ENCODE measurements at places on chromosomes 16 and 17.
A peak's percentile ranks its signal among the peaks of the same experiment; 100 is the strongest.

DNA sequence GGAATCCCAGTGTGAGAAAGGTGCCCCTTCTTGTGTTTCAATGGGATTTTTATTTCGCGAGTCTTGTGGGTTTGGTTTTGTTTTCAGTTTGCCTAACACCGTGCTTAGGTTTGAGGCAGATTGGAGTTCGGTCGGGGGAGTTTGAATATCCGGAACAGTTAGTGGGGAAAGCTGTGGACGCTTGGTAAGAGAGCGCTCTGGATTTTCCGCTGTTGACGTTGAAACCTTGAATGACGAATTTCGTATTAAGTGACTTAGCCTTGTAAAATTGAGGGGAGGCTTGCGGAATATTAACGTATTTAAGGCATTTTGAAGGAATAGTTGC is 567 bp downstream of the UBB start:
- no peak for DNase-seq

- DNase-seq = peak; percentile 61
These were observed at the start of gene NTN1 for GRCh38 chr17:9021158-9021991. Gene NTN1 (plus strand): TSS chr17:9021510. CDS start chr17:9022374, 864 bp downstream.

DNA sequence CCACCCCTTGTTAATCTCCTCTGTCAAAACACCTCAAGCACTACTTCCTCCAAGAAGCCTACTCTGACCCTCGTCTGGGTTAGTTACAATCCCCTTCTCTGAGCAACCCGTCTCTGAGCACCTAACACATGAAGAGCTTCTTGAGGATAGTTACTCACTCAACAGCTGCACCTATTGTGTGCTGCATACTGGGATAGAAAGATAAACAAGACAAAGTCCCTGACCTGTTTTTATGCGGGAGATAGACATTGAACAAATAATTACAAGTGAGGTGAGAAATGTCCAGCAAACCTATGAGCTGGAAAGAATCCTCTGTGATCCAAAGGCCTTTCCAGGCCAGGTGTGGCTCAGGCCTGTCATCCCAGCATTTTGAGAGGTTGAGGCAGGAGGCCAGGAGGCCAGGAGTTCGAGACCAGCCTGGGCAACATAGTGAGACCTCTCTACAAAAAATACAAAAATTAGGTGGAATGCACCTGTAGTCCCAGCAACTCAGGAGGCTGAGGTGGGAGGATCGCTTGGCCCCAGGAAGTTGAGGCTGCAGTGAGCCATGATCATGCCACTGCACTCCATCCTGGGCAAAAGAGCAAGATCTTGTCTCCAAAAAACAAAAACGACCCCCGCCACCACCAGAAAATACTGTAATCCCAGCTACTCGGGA is 5.5 kb upstream of the ZNF771 start:
- no peak for DNase-seq

GRCh38 chr17:77455111-77455890 is 314.5 kb downstream of the SEC14L1 start:
- DNase-seq = no peak

DNA sequence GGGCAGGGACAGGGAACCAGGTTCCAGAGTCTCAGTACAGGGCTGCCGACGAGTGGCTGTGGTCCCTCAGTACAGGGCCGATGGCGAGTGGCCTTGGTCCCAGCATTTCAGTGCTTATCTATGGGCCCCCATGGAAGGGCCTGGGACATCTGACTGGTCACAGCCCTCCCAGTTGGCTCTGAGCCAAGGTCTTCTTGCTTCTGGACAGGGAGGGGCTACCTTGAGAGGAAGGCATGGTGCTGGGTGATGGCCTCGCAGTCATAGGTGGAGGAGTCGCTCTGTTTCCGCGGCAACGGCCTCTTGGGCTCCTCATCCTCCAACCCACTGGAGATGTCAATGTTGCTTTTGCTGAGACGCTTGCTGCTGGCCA is 32.5 kb downstream of the PIMREG start:
- DNase-seq = no peak

GRCh38 chr16:85860413-85861094 is 38.4 kb upstream of the IRF8 start:
- no peak for DNase-seq

DNA sequence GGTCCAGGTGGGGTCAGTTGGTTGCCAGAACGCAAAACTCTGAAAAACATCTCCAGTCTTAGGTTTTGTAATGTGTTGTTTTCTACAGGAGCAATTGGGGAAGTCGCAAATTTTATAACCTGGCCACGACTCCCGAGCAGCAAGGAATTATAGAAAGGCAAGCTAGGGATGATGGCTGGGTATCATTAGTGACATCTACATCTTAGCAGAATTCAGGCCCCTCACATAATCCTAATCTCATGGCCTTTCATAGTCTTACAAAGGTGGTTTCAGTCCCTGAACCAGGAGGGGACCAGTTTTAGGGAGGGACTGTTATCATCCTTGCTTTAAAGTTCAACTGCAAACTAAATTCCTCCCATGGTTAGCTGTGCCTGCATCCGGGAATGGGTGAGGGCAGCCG is 117.9 kb downstream of the RPTOR start:
- no peak for DNase-seq

- no peak for DNase-seq
These were observed 29.0 kb upstream of the RNPS1 start for GRCh38 chr16:2296661-2297505.

DNA sequence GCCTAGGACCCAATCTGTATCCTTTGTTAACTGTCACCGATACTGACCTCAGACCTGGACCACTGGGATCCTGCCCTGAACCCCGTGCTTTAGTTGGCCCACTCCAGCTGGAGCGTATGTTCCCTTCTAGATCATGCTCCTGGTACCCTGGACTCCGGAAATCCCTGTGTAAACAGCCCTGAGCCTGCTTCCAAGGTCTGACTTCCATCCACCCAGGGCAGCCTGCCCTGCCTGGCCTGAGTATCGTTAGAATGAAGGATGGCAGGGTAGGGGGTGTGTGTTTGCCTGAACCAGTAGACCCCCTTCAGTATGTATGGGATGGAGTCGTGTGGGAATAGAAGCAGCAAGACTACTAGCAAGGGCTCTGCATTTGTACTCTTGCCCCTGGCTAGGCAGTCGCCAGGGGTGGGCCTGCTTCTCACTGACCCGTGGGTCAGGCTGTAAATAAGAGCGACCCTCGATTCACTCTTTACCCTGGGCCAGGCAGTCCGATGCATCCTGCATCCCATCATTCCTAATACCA is 691 bp upstream of the TMEM98 start:
- no peak for DNase-seq

GRCh38 chr17:1779571-1780131 is 17.8 kb downstream of the SERPINF1 start:
- DNase-seq = no peak

DNA sequence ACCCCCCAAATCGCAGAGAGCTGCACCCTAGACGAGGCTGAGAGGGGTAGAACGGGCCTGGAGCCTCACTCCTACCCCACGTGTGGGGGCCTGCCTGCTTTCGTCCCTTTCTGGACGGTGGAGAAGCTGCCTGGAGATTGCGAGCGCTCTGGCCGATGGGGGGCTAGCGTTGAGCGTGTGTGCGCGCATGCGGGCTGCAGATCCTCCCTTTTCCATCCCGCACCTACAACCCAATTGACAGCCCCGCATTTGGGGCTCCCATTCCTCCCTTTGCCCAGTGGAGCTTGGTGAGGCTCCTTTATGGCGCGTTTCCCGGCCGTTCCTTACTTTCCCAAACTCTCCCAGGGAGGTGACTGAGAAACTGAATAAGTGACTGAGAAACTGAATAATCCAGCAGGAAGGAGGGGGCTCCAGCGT is 907 bp upstream of the ESRP2 start:
- DNase-seq = no peak

DNA sequence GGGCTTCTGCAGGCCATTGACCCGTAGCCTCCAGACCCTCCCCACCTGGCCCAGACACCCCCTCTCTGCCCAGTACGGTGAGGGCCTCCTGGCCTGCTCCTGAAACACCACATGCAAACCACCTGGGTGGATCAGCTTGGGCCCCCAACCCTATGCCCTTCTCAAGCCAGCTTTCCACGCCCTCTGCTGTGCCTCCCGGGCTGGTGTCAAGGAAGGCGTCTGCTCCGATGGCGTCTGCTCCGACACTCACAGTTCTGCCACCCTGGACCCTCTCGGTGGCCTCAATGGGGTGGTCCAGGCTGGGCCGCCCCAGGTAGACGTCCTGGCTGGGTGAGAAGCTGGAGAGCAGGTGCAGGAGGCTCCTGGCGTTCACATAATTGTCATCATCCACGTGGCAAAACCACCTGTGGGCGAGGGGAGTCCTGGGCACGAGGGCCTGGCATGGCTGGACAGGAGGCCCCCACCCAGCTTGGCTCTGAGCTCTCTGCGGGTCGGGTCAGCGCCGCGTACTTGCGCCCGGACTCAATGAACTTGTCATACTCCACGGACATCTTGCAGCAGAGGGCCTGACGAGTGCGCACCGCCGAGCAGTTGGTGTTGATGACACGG is 1.4 kb downstream of the RFNG start:
- no peak for DNase-seq

DNA sequence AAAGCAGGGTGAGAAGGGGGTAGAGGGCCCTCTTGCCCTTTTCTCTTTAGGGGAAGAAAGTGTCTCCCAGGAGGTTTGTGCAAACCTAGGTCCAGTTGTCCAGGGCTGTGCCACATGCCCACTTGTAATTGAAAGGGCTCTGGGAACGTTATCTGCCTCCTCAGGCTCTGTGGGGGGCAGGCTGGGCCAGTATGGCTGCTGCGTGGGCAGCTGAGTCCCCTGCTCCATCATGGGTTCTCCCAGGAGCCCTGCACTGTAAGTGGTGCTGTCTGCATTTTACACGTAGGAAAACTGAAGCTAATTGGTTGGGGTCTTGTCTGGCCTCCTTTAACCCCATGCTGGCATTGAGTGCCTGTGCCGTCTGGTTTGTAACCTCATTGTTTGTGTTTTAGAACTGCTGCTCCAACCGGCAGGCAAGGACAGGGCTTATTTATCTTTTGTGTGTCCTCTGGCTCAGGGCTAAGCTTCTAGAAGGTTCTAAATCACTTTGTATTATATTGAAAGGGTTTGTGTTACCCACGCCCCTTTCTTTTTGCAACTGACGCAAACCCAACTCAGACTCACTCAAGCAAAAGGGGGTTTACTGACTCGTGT is 117.7 kb upstream of the CIBAR2 start:
- no peak for DNase-seq

DNA sequence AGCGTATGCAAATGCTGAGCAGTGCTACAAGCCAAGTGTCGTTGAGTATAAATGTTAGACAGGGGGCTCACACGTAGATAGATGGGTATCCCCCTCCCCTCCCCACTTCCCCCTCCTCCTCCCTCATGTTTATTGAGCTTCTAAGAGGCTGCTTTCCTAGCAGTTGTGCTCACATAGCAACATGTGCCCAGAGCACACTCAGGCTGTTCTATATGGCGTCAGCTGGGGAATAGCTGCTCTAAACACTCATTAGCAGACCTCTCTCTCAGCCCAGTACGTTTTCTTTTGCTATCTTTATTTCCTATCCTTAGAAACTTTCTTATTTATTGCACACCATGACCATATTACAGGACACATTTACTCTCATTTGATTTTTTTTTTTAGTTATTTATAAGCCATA is 1.8 kb downstream of the KCNJ2 start:
- no peak for DNase-seq

GRCh38 chr17:36532435-36532975 is 2.2 kb downstream of the MYO19 start:
- DNase-seq = no peak

DNA sequence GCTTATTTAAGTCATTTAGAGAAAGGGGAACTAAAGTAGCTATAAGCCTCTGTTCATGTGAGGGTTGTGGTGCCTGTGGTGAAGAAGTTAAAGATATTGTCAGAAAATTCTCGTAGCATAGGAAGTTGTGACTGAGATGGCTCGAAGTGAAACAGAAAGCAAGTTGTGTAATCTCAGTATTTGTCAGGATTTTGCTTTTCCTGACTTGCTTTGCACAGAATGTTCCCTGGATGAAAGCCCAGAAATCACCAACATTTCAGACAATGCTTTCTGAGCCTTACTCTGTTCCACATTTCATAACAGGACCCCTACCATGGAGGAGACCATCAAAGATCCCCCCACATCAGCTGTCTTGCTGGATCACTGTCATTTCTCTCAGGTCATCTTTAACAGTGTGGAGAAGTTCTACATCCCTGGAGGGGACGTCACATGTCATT is 10.6 kb downstream of the CALCOCO2 start:
- peak; percentile 35 for DNase-seq

DNA sequence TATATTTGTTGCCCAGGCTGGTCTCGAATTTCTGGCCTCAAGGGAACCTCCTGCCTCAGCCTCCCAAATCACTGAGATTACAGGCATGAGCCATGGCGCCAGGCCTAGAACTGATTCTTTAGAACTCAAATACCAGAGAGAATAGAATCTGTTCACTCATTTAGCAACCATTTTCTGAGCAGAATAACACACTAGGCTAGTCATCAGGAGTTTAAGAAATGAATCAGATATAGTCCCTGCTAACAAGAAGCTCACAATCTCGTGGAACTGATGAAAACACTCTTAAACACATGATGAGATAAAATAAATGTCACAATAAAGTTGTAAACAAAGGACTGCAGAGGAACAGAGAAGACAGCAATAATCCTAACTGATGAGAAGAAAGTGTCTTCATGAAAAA is 55.8 kb upstream of the ADCY9 start:
- no peak for DNase-seq

- DNase-seq = no peak
These were observed 647 bp upstream of the TMEM238L start for GRCh38 chr17:10804546-10804945.
